NCI-H1436 treated with DMSO at 0.1 percent for 48 hours (cell line): ENCODE measurements at places on chromosomes 5 and 9.

GRCh38 chr5:79505138-79505537 is 8.8 kb downstream of the HOMER1 start:
- DNase-seq: no peak

DNA sequence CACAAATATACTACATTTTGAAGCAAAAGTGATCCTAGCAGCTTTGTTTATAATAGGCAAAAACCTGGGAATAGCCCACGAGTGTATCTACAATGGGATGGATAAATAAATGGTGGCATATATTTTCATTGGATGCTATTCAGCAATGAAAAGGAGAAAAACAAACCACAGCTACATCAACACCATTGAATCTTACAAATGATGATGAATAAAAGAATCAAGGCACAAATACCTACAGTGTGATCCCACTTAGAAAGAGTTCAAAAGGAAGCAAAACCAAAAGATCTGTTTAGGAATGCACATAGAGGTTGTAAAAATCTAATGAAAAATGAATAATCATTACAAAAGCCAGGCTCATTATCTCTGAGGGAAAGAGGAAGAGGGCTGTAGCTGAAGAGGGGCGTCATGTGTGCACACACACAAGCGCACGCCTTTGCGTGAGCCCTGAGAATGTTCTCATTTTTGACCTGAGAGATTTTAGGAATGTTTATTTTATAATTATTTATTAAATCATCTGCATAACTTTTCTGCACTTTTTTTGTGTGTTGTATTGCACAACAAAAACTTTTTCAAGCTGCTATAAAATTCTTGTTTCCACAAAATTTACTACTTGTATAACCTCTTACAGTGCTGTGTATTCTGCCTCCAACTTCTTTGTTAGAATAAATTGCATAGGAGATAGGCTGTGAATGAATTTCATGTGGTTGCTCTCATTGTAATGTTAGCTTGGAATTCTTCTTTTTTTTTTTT is 5.9 kb upstream of the RHOBTB3 start:
- DNase-seq: no peak

- DNase-seq: no peak
Measured at GRCh38 chr5:24272741-24273140, 372.0 kb downstream of the CDH10 start.

DNA sequence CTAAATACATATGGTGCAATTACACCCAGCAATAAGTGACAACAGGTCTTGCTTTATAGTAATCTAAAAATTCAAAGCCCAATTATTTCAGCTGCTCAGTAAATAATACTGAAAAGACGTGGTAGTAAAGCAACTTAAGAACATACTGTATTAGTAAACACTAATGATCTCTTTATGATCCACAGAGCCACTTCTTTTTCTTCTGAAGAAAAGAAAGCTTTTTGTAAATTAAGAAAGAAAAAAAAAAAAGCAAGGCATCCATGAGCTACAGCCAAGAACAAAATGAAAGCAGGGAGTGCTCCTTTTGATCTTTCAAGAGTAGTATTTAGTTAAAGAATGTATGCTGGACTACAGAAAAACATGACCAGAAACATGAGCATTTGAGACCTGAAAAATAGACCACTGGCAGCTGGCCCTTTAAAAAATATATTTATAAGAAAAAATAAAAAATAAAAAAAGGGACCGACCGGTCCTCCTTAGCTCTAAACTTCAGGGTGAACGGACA is 348.7 kb downstream of the GLIS3 start:
- DNase-seq: no peak

DNA sequence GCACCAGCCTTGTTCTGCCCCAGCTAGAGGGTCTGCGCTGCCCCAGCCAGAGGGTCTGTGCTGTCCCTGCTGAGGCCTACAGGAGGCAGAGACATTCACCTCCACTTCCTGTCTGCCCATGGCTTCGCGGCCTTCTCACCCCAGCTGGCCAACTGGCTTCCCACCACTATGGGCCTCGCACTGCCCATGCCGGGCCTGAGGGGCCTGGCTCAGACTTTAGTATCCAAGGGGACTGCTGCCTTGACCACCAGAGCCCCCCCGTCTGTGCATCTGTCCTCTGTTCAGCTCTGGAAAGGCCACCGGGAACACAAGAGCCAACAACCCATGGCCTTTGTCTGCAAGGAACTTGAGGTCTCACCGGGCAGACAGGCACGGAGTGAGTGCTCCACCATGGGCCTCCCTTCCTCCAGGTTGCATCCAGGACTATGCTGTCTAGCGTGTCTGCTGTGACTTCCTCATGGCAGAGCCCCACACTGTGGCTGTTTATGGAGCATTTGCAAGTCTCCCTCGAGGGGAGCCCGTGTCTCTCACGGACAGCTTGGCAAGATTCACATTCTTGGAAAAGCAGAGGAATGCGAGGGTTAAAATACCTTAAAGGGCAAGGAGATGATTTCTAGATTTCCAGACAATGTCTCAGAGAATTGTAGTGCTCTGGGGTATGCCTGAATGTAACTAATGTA is 1.7 kb downstream of the DCANP1 start:
- DNase-seq: no peak

- no peak for DNase-seq
Measured at GRCh38 chr9:99107421-99107820, 2.5 kb downstream of the TGFBR1 start.

DNA sequence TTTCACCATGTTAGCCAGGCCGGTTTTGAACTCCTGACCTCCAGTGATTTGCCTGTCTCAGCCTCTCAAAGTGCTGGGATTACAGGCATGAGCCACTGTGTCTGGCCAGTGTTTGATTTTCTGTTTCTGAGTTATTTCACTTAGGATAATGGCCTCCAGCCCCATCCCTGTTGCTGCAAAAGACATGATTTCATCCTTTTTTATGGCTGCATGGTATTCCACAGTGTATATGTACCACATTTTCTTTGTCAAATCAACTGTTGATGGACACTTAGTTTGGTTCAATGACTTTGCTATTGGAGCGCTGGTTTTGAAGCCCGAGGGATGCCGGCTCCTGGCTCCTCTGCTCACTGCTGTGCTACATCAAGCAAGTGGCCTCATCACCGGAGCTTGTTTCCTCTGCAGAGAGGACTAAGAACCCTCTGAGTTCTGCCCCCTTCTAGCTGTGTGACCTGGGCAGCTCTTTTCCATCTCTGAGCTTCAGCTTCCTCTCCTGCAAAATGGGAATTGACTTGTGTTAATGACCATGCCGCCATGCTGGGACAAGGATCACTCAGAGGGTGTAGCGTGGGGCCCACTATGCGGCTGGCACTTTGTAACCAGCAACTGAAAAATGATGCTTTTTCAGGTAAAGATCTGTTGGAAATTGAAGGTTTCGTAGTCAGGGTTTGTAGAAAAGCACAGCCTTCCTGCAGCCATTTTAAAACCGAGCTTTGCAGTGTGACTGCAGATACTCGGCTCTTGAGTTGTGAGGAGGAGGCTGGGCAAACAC is 4.6 kb upstream of the NEURL1B start:
- no peak for DNase-seq

GRCh38 chr9:98219364-98219716 is 26.9 kb upstream of the CORO2A start:
- no peak for DNase-seq

DNA sequence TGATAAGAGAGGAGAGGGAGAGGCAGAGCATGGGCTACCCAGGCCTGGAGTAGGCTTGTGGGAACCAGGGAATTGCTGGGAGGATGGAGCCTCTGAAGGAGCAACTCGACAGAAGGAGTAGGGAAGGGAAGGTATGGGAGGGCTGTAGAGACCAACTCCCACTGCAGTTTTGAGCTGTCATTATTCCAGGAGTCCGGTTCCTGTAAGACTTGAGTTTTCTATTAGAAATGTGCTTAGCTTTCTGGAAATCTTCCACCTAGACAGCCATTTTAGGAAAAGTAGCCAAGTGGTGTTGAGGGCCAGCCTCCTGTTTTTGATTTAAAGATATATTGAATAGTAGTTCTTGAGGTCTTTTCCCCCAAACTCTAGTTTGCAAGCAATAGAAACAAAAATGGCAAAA is 323.5 kb downstream of the LRRC70 start:
- DNase-seq: no peak

- DNase-seq: no peak
Measured at GRCh38 chr5:50666261-50667022, at the start of gene PARP8. Gene PARP8 (plus strand): TSS chr5:50666637. CDS start chr5:50667096, 459 bp downstream.

DNA sequence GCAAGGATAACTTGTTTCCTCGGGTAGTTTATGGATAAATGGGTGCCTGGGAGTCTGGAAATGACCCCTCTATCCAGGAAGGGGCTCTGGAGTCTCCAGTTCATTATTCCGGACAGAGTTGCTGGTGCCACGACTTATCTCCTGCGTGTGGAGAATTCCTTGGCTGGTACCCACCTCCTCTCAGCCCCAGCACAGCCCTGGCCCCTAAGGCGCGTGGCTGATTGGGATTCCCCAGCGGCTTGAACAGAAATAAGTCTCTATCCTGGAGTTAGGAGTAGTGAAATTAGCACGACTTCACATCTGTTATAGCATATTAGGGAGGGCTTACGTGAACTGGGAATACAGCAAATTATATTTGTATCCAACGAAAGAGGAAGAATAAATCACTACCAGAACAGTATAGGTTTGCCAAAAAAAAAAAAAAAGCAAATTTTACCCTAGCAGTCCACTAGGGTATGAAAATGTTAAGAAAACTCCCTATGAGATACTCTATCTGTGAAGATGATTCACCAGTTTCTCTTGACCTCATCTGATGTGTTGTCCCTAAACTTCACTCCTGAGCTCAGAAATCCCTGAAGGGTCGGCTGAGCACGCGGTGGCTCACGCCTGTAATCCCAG is 172.5 kb upstream of the OTULINL start:
- DNase-seq: no peak

GRCh38 chr9:136754059-136754572 is 3.9 kb downstream of the LCN8 start:
- no peak for DNase-seq

- no peak for DNase-seq
Measured at GRCh38 chr5:528629-529511, 4.6 kb upstream of the SLC9A3 start.

DNA sequence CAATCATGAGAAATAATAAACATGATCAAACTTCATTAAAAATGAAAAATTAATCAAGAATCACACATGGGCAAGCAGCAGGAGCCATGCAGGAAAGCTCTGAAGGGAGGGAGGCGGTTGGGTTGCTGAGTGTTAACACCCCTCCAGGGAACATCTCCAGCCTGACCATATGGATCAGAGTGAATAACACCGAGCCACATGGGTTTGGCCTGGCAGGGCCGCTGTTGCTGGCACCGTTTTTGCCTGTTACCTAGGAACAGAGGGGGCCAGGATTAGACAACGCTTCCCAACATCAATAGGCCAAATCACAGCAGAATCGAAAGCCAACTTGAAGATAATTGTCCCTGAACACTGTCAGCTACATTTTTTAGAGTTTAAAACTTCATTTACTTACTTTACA is 160.2 kb downstream of the DENND1A start:
- no peak for DNase-seq

DNA sequence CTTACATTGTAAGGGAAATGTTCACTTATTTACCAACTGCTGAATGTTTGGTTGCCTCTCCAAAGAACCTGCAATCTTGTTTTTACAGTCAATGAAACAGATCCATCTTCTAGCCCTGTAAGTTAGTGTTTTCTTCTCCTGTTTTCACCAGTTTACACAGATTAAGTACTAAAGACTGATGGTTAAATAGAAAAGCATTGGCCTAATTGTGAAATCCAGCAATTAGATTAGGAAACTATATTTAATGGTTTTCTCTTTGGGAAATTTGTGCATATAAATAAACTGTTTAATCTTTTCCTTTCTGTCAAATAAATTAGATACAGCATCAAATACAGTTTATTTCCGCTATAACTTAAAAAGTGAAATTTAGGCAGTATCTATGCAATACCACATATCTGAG is 247.9 kb upstream of the MEF2C start:
- no peak for DNase-seq

GRCh38 chr9:126860757-126861466 is 473 bp downstream of the ZBTB34 start:
- no peak for DNase-seq

DNA sequence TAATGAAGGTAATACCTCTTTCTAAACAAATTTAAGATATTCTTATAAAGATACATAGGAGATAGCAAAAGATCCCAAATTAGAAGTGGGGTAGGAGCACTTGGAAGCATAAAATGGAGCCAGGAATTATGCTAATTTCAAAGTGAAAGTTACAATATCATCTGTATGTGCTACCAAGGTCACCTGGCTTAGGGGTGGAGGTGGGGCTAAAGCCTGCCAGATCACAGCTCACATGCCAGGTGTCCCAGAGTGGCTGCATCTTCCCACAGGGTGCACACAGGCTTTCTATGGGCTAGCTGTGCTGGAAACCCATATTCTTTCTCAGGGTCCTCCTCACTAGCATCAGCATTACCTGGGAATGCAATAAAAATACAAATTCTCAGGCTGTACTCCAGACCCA is 118.2 kb upstream of the TXNDC8 start:
- DNase-seq: no peak

DNA sequence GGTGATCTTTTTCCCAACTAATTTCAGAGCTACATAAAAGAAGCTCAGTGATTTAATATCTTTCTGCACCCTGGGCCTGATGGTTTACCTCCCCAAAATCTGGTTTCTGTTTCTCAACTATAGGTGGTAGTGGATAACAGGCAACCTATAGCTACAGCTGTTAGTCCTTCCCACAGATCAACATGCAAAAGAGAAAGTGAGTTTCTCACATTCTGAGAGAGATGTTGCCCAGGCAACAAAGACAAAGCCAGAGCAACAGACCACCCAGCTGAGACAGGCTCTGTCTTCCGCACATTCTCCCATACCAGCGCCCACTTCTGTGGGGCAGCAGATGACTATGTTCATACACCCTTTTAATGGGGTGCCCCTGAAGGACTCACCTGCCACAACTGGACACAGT is 40.7 kb upstream of the PPP2R2B start:
- no peak for DNase-seq

- no peak for DNase-seq
Measured at GRCh38 chr5:174649391-174649790, 75.0 kb upstream of the MSX2 start.

DNA sequence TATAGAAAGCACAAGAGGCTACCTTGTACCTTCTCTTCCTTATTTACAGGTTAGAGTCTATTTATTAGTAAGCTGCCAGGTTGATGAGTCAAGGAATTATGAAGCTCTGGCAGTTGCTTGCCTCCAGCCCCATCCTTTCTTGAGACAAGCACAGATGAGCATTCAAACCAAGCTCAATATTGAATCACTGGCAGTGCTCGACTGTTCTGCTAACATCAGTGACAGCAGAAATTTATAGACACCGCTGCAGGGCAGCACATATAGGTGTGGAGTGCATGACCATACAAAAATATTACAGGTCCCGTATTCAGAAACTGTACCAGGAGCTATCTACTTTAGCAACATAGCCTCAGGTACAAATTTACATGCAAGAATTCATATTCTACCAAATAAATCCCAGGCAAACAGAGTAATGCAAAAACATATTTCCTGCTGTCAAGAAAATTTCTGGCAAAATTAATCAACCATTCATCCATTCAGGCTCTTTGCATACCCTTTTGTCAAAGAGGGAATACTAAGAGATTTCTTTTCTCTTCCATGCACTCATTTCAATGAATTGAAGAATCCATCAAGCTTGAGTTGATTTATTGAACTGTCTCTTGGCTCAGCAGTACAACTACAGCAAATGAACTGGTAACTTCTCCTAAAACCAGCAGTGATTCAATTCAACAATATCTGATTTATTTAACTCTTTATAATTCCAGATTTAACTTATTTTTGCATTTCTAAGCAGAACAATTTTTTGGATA is 26.9 kb upstream of the PCA3 start:
- no peak for DNase-seq
